ELR (cell line): ENCODE measurements at places on chromosomes 1 and 21.

DNA sequence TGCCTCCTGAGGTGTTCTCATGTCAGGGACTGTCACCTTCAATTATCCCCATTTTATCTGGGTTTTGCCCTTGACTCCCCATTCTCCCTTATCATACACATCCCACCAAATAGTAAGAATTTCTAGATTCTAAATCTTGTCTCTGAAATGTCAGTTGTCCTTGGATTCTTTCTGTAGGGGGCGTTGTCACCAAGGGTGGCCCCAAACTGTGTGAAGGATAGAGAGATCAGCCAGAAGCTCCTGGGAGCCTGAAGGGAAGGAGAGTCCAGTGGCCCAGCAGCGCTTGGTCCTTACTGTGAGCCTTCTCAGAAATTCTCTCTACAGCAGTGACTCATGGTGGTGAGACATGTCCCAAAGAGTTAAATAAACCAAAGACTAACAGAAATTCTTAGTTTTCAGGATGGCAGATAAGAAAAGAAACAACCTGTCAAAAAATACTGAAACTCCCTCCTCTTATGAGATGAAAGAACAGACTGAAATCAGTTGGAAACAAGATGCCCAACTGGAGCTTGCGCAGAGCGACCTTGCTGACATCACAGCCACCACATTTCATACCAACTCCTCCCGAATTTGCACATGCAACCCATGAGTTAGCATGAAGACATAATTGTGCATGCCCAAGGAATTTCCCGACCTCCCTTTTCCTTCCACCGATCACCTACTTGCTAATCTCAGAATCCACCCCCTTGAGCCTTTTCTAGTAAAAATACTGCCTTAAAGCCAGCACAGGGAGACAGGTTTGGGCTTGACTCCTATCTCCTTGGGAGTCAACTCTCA, 109.8 kb downstream of the ELAVL4 start:
- DNase-seq, result no peak

- DNase-seq, result peak; percentile 72
Measured at GRCh38 chr1:65687428-65688214, 105.1 kb upstream of the PDE4B start.

DNA sequence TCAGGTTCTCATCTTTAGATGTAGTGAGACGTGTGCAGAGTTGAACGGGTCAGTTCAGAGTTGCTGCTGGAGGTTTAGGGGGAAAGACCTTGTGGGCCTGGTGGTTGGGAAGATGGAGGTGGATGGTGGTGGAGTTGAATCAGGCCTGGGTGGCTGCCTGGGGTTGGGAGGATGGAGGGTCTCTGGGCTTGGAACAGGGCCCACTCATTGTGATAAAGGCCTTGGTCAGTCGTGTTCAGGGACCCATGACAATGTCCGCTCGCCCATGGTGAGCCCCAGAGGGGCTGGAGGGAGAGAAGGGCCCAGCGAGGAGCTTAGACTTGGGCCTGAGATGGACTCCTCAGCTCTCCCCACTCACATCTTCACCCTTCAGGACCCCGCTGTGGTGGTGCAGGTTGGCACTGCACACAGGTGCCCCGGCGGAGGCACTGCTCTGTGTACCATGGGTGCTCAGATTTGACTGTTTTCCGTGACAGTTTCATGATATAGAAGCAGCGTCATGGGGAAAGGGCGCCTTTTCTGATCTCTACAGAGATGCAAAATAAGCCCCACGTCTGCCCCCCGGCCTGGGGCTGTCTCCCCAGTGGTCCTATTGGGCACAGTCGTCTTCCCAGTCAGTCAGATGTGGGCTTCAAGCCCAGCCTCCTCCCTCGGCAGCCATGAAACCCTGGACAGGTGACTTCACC, 39.2 kb downstream of the DISP3 start:
- DNase-seq, result no peak

DNA sequence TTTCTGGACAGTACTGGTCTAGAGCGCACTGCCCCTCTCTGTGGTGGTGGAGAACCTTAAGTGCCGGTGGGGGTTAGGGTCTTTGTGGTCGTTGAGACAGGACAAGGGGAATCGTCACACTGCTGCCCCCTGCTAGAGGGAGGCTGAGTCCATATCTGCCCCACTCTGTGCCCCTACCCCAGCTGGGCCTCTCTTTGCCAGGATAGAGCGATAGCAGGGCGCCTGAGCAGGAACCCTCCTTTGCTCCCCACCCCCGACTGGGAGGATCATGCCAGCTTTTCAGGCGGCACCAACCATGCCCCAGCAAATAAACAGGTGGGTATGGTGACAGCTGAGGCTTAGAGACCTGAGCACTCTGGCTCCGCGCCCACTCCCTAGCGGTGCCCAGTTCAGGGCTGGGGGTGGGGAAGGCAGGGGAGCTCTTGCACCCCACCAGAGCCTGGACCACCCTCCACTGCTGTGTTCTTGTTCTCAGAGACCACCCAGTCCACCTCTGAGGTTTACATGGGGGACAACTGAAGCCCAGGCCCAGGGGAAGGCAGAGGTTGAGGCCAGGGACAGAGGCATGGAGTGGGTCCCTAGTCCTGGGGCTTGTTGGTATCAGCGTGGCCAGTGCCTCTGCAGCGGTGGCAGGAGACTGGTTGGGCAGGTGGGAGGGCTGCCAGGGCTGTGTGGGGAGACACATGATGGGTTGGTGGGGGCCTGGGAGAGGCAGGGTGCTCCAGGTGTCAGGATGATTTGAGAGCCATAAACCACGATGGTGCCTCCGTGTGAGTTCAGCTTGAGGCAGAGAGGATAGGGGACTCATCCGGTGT, 1.6 kb downstream of the PADI2 start:
- DNase-seq, result no peak

DNA sequence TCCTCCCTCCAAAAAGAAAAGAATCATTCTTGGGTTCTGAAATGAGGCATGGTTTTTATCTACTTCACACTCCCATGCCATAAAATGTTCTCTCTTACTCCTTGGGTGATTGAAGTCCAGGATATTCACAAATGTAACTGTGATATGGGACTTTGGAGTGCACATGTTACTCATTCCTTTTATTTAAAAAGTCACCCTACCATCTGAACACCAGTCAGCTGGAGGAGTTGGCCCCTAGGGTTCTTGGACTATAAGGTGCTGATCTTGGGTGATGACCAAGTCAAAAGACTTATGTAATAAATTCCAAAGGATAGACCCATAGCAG, 128.4 kb downstream of the CLIC6 start:
- no peak for DNase-seq

DNA sequence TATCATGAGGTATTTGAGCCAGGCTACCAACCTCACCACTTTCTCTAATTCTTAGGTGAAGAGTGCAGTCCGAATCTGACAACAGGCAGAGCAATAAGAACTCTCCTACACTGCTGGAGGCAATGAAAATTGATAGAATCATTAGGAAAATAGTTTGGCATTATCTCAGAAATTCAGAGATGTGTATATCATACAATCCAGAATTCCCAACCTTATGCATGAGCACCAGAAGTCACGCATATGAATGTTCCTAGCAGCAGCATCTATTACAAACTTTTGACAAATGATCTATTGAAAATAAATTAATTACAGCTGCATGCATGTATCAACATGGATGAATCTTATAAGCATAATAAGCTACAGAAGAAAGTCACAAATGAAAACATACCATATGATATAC, 176.9 kb upstream of the CAMK1G start:
- no peak for DNase-seq

DNA sequence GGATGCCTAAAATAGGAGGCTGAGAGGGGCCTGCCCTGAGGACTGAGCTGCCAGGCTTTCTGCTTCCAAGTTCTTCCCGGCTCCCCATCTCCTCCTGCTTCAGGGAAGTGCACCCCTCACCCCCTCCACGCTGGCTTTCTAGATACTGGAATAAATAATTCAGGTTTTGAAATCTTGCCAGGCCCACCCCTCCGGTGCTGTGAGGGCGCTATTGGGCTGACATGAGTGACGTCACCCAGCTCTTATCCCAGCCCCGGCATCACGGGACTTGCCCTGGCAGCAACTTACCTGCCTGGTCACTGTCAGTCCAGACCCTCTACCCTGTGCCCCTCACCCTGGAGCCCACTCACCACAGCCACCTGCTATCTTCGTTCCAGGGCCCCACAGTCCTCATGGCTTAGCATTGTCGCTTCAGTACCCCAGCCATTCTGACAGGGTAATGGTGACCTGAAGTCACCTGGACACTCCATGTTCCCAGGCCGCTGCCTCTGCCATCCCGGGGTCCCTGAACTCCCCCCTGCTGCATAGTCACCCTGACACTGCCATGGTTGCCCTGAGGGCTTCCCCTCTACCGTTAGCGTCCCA, 819 bp upstream of the GPR3 start:
- peak; percentile 68 for DNase-seq

DNA sequence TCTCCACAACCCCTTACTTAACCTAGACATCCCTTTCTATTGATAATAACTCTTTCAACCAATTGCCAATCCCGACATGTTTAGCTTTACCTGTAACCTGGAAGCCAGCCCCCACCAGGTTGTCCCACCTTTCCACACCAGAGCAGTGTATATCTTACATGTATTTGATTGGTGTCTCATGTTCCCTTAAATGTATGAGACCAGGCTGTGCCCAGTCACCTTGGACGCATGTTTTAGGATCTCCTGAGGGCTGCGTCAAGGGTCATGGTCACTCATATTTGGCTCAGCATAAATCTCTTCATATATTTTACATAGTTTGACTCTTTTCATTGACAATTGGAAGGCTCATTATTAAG, 5.3 kb upstream of the SLC19A1 start:
- no peak for DNase-seq

- no peak for DNase-seq
Measured at GRCh38 chr21:42472521-42472920, 23.5 kb downstream of the RSPH1 start.

GRCh38 chr21:38797470-38797869, 8.3 kb upstream of the ETS2 start:
- DNase-seq, result peak; percentile 80

- peak; percentile 57 for DNase-seq
Measured at GRCh38 chr21:26732432-26733221, 112.6 kb downstream of the ADAMTS1 start.

DNA sequence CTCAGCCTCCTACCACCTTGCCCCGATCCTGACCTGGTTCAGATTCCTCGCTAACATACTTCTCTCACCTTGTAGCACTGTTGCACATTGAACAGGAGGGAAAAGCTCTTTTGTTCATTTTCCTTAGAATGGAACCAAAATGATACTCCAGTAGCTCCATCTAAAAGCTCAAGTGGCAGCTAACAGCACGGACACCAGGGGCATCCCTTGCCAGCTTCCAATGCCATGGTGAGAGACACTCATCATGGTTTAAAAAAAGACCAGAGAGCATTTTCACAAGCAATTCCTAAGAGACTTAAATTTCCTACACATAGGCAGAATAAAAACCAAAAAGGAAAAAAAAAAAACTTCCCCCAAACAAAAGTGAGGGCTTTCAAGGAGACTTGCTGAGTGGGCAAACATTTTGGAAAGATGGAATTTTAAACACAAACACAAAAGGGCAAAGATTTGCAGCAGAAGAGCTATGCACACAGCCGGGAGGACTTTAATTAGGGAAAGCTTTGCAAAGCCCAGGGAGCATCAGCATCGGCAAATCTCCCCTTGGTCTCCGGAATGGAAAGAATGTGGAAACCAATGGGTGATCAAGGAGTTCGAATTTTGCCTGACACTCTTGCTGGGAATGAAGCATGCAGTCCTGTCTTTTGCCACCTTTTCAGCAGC, 84.3 kb downstream of the CAPZB start:
- DNase-seq, result no peak

DNA sequence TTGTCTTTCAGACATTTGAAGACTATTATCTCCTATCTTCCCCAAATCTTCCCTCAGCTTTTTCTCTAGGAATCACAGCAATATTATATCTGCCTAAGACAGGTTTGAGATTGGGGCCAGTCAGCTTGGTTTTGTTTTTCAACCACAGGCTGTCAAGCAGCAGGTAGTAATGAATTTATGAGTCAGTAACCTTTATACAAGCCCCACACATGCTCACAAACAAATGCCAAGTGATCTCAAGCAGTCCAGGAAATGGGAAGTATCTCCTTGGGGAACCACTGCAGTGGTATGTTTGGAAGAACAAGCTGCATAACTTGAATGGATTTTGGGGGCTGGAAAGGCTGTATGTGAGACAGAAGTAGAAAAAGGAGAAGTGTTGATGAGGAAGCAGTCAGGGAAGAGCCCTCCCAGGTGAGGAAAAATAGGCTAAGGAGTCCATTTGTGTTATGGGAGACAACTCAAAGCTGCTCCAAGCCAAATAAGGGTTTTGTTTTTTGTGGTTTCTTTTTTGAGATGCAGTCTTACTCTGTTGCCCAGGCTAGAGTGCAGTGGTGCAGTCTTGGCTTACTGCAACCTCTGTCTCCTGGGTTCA, 2.1 kb downstream of the DHDDS start:
- no peak for DNase-seq

GRCh38 chr1:28290851-28291250, 31.5 kb downstream of the SESN2 start:
- DNase-seq, result no peak

GRCh38 chr1:53620061-53620855, 118.7 kb downstream of the GLIS1 start:
- peak; percentile 29 for DNase-seq

GRCh38 chr1:83882906-83883305, 116.0 kb downstream of the TTLL7 start:
- peak; percentile 61 for DNase-seq

GRCh38 chr1:246404078-246404477, 103.0 kb downstream of the SMYD3 start:
- DNase-seq, result no peak

DNA sequence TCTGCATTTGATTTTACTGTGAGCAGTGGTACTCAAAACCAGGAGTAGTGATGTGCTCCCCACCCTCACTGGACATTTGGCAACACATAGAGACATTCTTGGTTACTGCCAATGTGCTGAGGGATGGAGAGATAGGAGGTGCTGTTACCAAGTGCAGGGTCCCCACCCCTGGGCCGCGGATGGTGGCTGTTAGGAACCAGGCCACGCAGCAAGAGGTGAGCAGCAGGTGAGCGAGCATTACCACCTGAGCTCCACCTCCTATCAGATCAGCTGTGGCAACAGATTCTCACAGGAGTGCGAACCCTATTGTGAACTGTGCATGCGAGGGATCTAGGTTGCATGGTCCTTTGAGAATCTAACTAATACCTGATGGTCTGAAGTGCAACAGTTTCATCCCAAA, 95.7 kb downstream of the AKT3 start:
- no peak for DNase-seq

- no peak for DNase-seq
Measured at GRCh38 chr1:245168086-245168485, 13.3 kb downstream of the KIF26B start.

GRCh38 chr1:7747605-7748004, 23.5 kb upstream of the VAMP3 start:
- no peak for DNase-seq

GRCh38 chr1:172863031-172863430, 187.7 kb downstream of the TNFSF18 start:
- peak; percentile 53 for DNase-seq
